ENCODE measurements at places on chromosomes 1 and 21. TPM values are rescaled to one million over a fixed set of nuclear protein-coding genes. Genes with fewer than 3 reads are reported as not detected.

Gene C1QA
- polyA plus RNA-seq: not detected

Gene CFHR5
- not detected for polyA plus RNA-seq

Gene STMN1
- 1,950 TPM for polyA plus RNA-seq

Gene LCK
- not detected for polyA plus RNA-seq

Gene OR10T2
- not detected for polyA plus RNA-seq

Gene DVL1
- 100 TPM for polyA plus RNA-seq

Gene OR2W3
- not detected for polyA plus RNA-seq

Gene SPATA45
- not detected for polyA plus RNA-seq

Gene FCGR3A
- polyA plus RNA-seq: not detected

Gene COL16A1
- 4.4 TPM for polyA plus RNA-seq

Gene LPAR3
- polyA plus RNA-seq: 0.54 TPM

Gene C1orf87
- polyA plus RNA-seq: not detected

Gene ANGPTL1
- not detected for polyA plus RNA-seq

Gene NOTCH2NLA
- polyA plus RNA-seq: not detected

Gene SIM2
- polyA plus RNA-seq: not detected

Gene LCE6A
- not detected for polyA plus RNA-seq

Gene GUCA2B
- not detected for polyA plus RNA-seq

Gene CFAP45
- polyA plus RNA-seq: 0.12 TPM

Gene HHAT
- 5.3 TPM for polyA plus RNA-seq

Gene TNFRSF14
- polyA plus RNA-seq: 1.1 TPM

Gene CRYAA
- polyA plus RNA-seq: not detected

Gene EFNA3
- polyA plus RNA-seq: 16.9 TPM

Gene APOBEC4
- not detected for polyA plus RNA-seq

Gene SEC16B
- 0.78 TPM for polyA plus RNA-seq

Gene GCLM
- 3.7 TPM for polyA plus RNA-seq

Gene GSTM1
- not detected for polyA plus RNA-seq

Gene AVPR1B
- polyA plus RNA-seq: not detected

Gene CHIA
- polyA plus RNA-seq: not detected

Gene KRTAP7-1
- not detected for polyA plus RNA-seq

Gene FAM110D
- 0.48 TPM for polyA plus RNA-seq

Gene GPR61
- 9.7 TPM for polyA plus RNA-seq

Gene FCAMR
- polyA plus RNA-seq: not detected

Gene DHRS3
- 0.22 TPM for polyA plus RNA-seq

Gene TLCD4
- polyA plus RNA-seq: 1.6 TPM

Gene TYW3
- 1.5 TPM for polyA plus RNA-seq

Gene SPRR2G
- polyA plus RNA-seq: not detected

Gene LIPI
- polyA plus RNA-seq: not detected

Gene CCSAP
- 55.6 TPM for polyA plus RNA-seq

Gene SHISA4
- polyA plus RNA-seq: 1.9 TPM

Gene BRINP3
- 3.7 TPM for polyA plus RNA-seq

Gene CD84
- not detected for polyA plus RNA-seq

Gene TMCO2
- not detected for polyA plus RNA-seq

Gene BCL10
- polyA plus RNA-seq: 17.3 TPM

Gene RNU1-1
- under 0.01 TPM for polyA plus RNA-seq

Gene INKA2
- 0.77 TPM for polyA plus RNA-seq

Gene INSRR
- 3.0 TPM for polyA plus RNA-seq

Gene CSDE1
- 424 TPM for polyA plus RNA-seq

Gene NCMAP
- polyA plus RNA-seq: not detected

Gene MTARC2
- 2.1 TPM for polyA plus RNA-seq
